Stimulated activated CD8-positive, alpha-beta memory T cell treated with anti-CD3 and anti-CD28 coated beads, Interleukin-12 subunit alpha, Interleukin-12 subunit beta, amount 100 ng/mL, for 1 hour (primary cell): ENCODE measurements at places on chromosomes 4 and X.
A peak's percentile ranks its signal among the peaks of the same experiment; 100 is the strongest.

- DNase-seq: no peak
Measured at GRCh38 chr4:73005514-73005913, 64.0 kb downstream of the COX18 start.

- DNase-seq: no peak
Measured at GRCh38 chrX:980587-981235, 231.7 kb downstream of the CRLF2 start.

GRCh38 chrX:19866626-19867410 lies 20.6 kb downstream of the SH3KBP1 start:
- DNase-seq: no peak

- DNase-seq: no peak
Measured at GRCh38 chr4:7470111-7470510, 35.4 kb upstream of the PSAPL1 start.

DNA sequence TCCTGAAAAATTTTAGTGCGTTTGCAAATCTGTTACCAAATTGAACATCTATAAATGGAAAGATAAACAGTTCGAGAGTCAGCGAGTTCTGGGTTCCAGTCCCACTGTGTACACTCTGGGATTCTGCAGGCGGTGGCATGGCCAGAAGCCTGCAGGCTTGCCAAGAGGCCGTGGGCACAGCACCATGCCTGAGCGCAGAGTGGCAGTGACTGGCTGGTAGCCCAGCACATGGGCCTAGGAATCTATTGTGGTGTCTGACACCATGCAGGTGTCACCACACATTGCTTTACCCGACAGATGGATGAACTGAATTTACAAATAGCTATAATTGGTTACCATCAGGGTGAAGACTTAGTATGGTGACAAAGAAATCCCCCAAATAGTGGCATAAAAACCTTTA lies 71.7 kb upstream of the TLR3 start:
- no peak for DNase-seq

DNA sequence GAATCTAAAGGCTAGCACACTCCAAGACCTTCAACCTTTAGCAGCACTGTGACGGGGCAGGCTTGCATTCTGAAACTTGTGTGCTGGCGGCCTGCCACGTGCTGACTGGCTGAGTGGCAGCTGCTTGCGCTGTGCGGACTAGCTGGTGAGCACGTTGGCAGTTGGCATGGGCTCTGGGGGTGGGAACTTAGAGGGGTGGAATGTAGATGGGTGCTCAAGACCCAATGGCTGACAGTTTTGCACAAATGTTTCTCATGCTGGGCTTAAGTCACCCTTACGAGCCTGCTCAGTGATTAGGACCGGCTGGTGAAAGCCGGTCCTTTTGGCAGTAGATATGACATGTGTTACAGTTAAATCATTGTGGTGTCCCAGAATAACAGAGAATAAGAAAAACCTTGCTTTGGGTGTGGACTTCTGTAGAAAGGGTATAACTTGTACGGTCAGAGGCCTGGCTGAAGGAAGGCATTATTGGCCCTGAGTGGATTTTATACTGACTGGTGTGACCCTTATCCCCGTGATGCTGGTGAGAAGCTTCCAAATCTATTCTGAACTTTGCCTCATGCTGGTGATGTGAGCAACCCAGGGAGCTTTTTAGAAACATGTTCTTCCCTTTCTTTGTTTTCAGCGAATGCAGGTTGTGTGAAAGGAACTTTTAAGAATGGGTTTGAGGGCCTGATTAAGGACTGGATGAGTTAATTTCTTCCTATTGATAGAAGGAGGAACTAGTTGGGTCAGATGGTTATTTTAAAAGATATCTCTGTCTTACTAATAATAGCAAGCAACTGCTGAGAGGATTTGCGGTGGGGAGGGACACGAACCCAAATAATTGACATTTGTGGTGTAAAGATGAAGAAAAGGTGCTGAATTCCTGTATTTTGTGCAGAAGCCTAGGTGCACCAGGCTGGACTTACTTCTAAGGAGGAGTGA lies 107.4 kb upstream of the SLC4A4 start:
- no peak for DNase-seq

DNA sequence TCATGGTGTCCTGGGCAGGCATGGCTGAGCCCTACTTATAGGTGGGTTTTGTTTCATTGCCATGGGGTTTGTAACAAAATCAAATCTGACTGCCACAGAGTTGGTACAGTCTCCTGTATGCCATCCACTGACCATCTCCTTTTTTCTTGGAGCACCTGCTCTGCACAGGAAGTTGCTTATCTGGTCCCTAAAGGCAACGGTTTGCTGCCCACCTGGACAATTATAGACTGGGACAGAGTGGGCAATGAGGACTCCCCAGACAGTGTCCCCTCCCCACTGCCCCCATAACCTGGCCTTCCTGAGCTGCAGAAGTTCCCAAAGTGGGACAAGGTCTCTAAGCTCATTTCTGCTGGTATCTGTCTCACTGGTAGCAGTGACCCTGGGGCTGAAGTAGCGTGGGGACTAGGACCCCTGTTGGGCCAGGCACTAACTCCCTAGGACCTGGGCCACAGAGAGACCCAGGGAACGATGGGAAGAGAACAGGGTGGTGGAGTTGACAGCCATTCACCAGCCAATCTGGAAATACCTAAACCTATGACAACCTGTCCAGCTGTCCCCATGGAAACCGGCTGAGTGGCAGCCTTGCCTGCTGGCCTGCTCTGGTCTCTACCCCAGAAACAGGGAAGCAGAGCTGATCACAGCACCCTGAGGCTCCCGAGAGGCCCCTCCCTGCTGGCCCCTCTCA lies 64.7 kb downstream of the WFS1 start:
- no peak for DNase-seq

DNA sequence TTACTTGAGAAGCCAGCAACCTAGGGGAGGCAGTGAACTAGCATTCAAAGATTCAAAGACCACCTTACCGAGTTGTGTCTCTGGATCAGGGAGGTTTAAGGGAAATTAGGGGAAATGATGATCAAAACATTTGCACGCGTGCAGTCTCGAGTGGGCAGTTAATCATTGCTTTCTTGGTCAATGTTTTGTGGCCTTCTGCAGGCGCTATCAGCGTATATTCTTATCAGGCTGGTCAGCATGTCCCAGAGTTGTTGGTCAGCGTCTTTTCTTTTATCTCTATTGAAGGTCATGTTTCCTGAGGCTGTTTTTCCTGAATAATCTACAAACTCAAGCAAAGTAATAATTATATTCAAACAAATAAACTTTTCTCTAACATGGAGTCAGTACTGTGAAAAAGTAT lies 84.0 kb upstream of the ZNF81 start:
- DNase-seq: no peak

DNA sequence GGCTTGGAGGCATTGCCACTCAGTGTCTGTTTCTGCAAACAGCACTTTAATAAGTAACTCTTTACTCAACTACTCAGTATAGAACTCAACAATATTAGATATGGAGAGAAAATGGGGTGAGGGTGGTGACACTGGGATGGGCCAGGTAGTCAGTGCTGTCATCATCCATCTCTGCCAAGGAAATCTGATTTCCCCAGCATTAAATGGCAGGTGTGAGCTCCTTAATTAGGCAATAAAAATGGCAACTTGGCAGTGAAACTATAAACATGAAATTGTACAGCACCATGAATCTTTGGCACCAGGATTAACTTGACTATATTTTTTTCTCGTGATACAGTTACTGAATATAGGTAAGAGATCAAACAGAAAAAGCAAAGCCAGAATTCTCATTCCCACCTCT lies 146.2 kb downstream of the GLRA2 start:
- DNase-seq: no peak

DNA sequence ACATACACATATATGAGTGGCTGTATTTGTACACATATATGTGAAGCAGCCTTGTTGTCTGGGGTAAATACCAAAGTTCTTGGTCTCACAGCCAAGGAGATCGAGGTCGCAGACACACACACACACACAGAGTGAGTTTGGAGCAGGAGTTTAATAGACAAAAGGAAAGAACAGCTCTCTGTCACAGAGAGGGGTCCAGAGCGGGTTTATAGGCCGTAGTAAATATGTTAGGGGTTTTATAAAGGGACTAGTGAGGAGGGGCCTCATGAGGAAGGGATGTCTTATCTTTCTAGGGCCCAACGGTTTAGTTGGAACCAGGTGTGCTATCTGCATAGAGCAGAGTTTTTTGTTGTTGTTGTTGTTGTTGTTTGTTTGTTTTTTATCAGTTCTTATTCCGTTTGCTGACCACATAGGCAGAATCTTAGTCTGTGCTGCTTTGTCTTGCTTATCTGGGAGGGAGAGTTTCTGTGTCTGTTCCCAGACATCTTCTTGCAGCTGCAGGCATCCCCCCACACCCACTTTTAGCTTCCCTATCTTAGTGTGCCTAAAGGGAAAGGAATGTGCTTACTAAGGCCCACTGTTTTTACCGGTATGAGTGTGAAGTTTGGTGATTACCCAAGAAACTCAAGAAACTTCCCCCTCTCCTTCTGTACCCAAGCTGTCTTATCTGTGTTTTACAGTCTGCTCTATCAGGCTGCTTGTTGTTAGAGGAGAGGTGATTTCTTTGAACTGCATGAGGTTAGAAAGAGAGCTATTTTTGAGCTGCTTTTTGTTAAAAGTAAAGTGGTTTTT lies 91.9 kb downstream of the TENT5D start:
- no peak for DNase-seq

GRCh38 chrX:41491267-41492004 lies 44.3 kb downstream of the NYX start:
- DNase-seq: no peak

DNA sequence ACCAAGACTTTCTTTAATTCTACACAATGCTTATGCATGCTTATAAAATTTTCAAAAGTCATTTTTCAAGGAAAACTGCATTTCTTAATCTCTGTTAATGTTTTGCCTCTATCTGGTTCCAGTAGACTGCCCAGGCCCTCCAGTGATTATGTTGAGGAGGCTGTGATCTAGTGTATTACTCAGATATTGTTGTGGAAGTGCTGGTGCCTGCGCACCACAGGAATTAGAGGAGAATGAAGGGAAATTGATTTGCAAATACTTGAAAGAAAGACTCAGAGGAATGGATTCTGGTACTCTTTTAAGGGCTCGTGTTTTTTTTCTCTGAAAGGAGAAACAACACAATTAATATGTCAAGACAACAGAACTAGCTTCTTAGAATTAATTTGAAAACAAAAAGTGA lies 1015.1 kb downstream of the RPA4 start:
- no peak for DNase-seq

- DNase-seq: no peak
Measured at GRCh38 chr4:147816382-147817254, 84.7 kb downstream of the ARHGAP10 start.

DNA sequence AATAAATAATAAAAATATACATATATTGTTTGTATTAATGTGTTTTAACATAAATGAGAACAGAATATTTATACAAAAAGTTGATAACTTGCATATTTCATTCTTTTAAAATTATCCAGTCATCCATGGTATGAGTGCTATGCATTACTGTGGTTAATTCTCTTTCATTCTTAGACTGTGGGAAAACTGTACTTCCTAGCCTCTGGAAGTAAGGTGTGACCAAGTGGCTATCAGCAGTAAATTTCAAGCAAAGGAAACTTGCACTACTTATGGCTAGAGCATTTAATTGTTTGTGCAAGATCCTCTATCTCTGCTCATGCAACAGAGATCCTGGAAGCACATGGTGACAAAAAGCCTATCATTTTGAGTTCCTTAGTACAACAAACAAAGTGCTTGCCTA lies 1054.5 kb upstream of the PABPC4L start:
- no peak for DNase-seq

GRCh38 chr4:112185740-112186670 lies 40.8 kb downstream of the FAM241A start:
- no peak for DNase-seq

- DNase-seq: no peak
Measured at GRCh38 chr4:122960611-122961000, 38.2 kb upstream of the NUDT6 start.

- no peak for DNase-seq
Measured at GRCh38 chr4:185550933-185551332, 15.6 kb upstream of the PDLIM3 start.

DNA sequence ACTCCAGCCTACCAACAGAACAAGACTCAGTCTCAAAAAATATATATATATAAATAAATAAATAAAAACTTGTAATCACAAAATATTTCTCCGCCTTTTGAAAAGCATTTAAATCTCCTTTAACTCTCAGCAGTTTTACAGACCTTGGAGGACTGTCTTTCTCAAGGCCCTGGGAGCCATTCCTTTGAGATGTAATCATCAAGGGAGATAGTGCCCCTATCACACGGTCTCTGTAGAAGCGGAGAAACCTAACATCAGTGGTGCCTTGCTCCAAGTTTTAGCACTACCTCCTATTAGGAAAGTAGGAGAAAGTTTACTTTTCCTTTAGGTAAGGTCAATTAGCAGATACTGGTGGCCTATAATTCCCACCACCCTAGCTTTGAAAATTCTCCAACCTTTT lies 58.5 kb downstream of the ANTXR2 start:
- DNase-seq: no peak

- DNase-seq: no peak
Measured at GRCh38 chr4:113978105-113978504, 1.3 kb downstream of the ARSJ start.

GRCh38 chr4:112002248-112002661 lies 143.0 kb upstream of the FAM241A start:
- DNase-seq: no peak

- no peak for DNase-seq
Measured at GRCh38 chrX:15989716-15990115, 133.6 kb upstream of the GRPR start.

DNA sequence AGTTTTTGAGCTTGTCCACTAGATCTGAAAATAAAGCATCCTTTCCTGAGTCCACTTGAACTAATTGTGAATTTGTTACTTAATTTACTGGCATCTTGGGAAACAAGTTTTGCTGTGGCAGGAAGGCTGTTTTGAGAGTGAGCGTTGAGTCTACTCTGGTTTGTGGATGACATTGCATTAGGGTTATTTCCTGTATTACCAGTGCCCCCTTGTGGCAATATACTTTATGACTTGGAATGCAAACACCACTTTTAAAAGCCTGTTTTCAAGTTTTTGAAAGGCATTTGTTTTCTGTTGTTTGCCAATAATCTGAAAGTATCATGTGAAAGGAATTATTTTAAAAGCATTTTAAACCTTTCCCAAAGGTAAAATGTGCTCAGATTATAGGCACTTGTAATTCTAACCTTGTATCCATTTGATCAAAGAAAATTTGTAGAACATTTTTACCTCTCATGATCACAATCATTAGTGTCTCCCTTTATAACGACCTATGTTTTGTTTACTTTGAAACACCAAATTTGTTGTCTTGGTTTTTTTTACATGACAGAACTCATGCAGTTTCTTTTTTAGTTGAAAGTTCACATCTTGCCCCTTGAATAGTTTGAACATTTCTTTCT lies 18.0 kb upstream of the CYP2U1 start:
- peak; percentile 16 for DNase-seq

GRCh38 chrX:20438871-20439526 lies 172.3 kb upstream of the RPS6KA3 start:
- DNase-seq: no peak

- DNase-seq: no peak
Measured at GRCh38 chr4:110515676-110516075, 39.7 kb downstream of the ENPEP start.

DNA sequence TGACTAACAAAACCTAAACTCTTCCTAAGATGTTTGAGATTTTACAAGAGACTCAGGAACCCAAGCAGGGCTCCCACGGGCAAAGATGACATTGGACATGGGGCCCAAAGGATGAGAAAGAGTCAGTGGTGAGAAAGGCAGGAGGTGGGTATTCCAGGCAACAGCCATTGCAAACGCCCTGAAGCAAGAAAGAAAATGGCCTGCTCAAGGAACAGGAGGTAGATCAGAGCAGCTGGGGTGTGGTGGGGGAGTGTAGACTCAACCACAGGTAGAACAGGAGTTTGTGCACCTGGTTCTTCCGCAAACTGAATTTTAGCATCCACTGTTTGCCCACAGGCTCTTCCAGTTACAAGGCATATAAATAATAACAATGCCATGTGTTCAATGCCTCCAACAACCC lies 3.3 kb downstream of the PPP2R2C start:
- no peak for DNase-seq
